EL (cell line): ENCODE measurements at places on chromosomes 13 and 19.
A peak's percentile ranks its signal among the peaks of the same experiment; 100 is the strongest.

DNA sequence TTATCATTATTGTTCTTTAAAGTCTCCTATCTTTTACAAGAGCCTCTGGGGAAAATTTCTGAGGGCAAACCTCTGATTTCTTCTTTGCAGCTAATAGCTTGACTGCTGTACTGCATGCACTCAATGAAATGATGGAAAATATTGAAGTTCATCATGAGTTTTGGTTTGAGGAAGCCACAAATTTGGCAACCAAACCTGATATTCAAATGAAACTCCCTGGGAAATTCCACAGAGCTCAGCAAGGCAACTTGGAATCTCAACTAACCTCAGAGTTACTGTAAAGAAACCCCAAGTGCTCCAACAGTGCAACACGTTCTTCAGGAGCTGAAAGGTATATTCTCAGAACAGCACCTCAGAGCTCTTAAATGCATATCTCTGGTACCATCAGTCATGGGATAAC lies 14.2 kb upstream of the RNF6 start:
- no peak for DNase-seq

DNA sequence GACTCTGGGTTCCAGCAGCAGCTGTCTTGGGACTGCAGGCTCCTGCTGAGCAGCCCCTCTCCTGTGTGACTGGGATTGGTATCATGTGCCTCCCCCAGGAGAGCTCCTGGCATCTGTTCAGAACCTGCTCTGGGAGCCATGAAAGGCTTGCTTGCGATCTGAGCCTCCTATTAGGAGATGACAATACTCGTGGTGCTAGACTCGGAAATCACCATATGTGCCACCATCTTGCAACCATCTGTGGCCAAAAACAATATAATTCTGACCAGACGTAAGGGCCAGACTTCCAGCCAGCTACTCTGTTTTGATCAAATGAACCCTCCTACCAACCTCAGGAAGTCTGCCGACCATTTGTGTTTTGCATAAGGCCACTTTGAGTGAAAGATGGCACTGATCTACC lies 484.7 kb downstream of the IRS2 start:
- DNase-seq = no peak

DNA sequence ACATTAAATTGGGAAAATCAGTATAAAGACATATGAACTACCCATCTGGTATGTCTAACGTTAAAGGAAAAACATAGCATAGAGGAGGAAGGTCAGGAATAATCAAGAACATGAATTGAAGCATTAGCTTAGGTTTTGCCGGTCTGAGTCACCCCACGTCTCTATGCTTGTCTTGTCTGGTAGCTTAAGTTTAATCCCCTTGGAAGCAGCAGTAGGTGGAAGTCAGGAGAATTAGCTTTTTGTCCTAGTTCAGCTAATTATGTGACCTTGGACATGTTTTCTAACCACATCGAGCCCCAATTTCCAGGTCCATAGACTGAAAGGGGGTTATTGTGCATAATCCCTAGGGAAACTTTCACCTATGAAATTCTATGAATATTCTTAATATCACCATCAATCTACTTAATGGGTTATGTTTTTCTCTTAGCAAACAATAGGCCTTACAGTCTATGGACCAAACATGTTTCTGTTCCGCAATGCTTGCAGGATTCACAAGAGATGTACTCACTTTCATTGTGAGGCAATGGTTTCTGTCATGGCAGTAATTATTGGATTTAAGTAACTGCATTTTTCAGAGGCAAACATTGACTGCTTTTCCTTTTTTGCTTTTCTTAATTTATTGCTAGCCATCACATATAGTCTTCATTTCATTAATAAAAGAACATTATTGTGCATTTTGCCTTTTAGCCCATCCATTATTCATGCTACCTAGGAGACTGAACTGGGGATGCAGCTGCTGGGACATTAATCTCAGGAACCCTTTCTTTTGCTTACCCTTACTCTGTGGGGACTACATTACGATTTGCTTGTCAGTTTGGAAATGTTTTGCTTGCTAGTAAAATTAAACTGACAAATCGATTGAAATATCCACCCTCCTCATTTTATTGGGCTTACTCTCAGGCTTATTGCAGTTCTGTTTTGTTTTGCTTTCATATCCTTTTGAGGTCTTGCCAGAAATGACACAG lies 304.8 kb upstream of the MAB21L1 start:
- no peak for DNase-seq

DNA sequence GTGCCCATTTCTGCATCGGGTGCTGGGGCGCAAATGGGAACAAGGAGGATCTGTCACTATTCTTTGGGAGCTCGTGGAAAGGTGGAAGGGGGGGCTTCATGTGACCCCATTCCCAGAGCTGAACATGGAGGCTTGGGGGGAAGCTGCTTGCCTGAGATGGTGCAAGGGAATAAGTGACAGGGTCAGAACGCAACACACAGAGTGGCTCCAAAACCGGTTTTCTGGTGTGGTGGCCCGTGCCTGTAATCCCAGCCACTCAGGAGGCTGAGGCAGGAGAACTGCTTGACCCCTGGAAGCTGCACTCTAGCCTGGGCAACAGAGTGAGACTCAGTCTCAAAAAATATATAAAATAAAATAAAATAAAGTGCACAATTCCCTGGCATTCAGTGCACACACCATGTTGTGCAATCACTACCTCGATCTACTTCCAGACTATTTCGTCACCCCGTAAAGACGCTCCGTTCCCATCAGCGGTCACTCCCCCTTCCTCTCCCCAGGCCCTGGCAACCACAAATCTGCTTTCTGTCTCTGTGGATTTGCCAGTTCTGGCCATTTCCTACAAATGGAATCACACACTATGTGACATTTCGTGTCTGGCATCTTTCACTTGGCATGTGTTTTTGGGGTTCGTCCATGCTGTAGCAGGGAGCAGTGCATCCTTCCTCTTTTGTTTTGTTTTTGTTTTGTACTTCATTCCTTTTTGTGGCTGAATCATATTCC lies 18.2 kb upstream of the COMP start:
- peak; percentile 78 for DNase-seq

GRCh38 chr13:94050686-94051085 lies 428.8 kb downstream of the DCT start:
- no peak for DNase-seq

DNA sequence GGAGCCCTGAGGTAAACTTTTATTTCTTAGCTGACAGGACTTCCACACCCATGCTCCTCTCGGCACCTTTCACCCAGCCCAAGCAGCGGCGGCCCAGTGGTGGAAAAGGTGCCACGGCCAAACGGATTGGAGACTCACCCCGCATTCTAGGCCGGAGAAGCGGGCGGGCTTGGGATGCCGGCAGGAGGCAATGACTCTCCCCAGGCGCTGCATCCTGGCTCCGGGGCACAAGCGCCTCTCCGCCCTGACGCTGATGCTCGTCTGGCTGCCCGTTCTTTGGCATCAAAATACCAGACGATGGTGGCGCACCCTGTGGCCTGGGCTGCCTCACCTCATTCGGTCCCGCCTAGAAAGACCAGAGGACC lies 6.7 kb upstream of the ZNF606 start:
- no peak for DNase-seq

GRCh38 chr13:63843766-63844699 lies 2428.4 kb upstream of the PCDH20 start:
- no peak for DNase-seq

DNA sequence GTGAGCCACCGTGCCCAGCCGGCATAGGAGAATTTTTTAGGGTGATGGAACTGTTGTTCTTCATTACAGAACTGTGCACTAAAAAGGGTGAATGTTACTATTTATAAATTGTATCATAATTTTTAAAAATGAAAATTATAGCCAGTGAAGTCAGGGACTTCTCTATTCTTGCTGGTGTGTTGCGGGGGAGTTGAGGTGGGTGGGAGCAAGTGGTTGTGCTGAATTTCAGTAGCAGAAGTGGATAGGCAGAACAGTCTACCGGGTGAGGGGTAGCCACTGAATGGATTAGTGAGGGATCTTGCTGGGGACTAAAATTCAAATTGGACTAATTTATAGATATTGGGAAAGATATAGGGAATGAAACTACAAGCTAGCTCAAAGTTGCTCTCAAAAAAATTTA lies 74.0 kb downstream of the CAB39L start:
- no peak for DNase-seq

DNA sequence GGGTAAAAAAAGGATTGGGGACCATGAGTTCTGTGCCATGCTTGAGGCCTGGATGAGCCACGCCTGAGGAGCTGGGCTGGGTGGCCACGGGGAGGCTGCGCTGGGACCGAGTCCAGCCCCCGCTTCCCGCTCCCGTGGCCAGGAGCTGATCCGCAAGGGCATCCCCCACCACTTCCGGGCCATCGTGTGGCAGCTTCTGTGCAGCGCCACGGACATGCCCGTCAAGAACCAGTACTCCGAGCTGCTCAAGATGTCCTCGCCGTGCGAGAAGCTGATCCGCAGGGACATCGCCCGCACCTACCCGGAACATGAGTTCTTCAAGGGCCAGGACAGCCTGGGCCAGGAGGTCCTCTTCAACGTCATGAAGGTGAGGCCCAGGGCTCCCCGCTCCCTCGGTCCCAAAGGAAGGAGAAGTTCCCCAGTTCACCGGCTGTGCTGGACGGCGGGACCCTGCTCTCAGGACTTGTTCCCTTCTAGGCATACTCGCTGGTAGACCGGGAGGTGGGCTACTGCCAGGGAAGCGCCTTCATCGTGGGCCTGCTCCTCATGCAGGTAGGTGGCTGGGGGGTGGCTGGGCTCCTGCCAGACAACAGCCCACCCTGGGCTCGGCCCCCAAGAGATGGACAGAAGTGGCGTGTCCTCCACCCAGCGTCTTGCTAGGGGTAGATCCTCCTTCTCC lies 18.9 kb downstream of the EVI5L start:
- no peak for DNase-seq

- DNase-seq = no peak
These were observed 1335.3 kb downstream of the EFNB2 start for GRCh38 chr13:105200181-105200580.

- DNase-seq = no peak
These were observed 348.1 kb upstream of the MIR17HG start for GRCh38 chr13:90999401-90999800.

GRCh38 chr13:51659276-51660127 lies 75.2 kb downstream of the WDFY2 start:
- DNase-seq = no peak

DNA sequence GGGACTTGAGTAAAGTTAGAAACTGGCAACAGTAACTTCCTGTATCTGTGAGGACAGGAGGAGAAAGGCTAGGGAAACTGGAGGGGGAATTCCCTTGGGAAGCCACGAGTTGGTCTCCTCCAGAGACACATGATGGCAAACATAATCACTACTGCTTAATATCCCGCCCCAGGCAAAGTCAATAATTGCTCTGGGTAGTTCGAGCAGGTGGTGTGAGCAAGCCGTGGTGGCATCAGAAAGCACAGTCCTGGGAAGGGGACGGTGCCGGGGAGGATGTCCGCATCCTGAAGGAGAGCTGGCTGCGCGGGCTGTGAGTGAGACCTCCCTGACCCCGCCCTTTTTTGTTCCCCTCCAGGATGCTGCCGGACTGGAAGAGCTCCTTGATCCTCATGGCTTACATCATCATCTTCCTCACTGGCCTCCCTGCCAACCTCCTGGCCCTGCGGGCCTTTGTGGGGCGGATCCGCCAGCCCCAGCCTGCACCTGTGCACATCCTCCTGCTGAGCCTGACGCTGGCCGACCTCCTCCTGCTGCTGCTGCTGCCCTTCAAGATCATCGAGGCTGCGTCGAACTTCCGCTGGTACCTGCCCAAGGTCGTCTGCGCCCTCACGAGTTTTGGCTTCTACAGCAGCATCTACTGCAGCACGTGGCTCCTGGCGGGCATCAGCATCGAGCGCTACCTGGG lies 1.4 kb downstream of the FFAR2 start:
- DNase-seq = no peak

GRCh38 chr19:23522431-23522830 lies 127.2 kb upstream of the ZNF91 start:
- no peak for DNase-seq

- DNase-seq = no peak
These were observed 207.4 kb upstream of the RFC3 start for GRCh38 chr13:33610438-33611120.

- peak; percentile 60 for DNase-seq
These were observed 42.0 kb upstream of the RXFP2 start for GRCh38 chr13:31697290-31697689.
